ENCODE measurements at places on chromosomes 2 and 18. TPM values are rescaled to one million over a fixed set of nuclear protein-coding genes. Genes with fewer than 3 reads are reported as not detected.

The RESP18 gene
- not detected for total RNA-seq

The SERPINB13 gene
- total RNA-seq, result not detected

The TRIM43 gene
- not detected for total RNA-seq

The GAD1 gene
- total RNA-seq, result 1.6 TPM

The MOGAT1 gene
- total RNA-seq, result not detected

The MEP1B gene
- total RNA-seq, result not detected

The IL36G gene
- not detected for total RNA-seq

The RAB6C gene
- not detected for total RNA-seq

The RETREG2 gene
- 111 TPM for total RNA-seq

The RAB27B gene
- 2.0 TPM for total RNA-seq

The TSPYL6 gene
- total RNA-seq, result not detected

The ACTG2 gene
- 0.81 TPM for total RNA-seq

The MEX3C gene
- 45.8 TPM for total RNA-seq

The TUBA3E gene
- not detected for total RNA-seq

The CNDP1 gene
- not detected for total RNA-seq

The PTPN4 gene
- 89.1 TPM for total RNA-seq

The GPR39 gene
- total RNA-seq, result not detected
